ENCODE measurements at places on chromosomes 3 and 15.

DNA sequence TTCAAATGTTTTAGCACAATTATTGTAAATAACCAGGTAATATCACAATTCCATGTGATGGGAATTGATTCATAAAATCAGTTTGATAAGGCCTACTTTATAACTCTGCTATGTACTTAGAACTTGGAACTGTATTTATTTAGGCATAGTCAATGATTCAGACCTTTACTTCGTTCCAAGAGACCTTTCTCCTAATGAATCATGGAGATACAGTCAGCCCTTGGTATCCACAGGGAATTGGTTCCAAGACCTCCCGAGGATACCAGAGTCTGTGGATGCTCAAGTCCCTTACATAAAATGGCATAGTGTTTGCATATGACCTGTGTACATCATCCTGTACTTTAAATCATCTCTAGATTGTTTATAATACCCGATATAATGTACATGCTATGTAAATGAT lies 60.8 kb upstream of the UMPS start:
- DNase-seq = no peak

- no peak for DNase-seq
These were observed 120.8 kb upstream of the HACD2 start for GRCh38 chr3:123705488-123706285.

- DNase-seq = peak; percentile 73
These were observed 43.7 kb upstream of the ATP2C1 start for GRCh38 chr3:130850044-130850797.

DNA sequence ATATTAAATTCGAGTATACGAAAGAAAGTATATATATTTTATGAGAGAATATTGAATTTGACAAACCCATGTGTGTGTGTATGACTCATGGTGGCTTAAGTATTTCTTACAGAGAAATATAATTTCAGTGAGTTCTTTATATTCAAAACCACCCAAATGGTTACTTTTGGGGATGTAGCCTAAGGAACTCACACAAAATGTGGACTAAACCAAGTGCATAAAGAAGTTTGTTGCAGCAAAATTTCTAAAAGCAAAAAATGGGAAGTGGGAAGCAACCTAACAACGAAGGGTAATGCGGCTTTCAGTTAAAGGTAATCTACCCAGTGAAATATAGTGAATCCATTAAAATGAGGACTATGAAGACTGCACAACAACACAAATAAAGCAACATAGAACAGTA lies 277.1 kb downstream of the EDEM1 start:
- DNase-seq = no peak

DNA sequence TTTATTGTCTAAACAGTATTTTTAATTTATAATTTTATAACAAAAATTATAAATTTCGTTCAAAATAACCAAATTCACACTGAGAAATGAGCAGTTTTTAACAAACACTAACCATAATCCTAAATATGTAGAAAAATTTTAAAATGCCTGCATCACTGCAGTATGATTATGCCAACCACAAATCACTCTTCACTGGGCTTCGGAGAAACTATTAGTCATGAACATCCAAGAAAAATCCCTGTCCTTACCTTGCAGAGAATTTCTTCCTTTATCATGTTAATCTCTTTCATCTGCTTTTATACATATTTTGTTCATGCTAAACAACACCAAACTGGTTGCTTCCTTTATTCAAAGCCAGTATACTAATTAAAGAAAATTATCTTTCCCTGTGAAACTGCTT lies 511.0 kb upstream of the ALCAM start:
- no peak for DNase-seq

DNA sequence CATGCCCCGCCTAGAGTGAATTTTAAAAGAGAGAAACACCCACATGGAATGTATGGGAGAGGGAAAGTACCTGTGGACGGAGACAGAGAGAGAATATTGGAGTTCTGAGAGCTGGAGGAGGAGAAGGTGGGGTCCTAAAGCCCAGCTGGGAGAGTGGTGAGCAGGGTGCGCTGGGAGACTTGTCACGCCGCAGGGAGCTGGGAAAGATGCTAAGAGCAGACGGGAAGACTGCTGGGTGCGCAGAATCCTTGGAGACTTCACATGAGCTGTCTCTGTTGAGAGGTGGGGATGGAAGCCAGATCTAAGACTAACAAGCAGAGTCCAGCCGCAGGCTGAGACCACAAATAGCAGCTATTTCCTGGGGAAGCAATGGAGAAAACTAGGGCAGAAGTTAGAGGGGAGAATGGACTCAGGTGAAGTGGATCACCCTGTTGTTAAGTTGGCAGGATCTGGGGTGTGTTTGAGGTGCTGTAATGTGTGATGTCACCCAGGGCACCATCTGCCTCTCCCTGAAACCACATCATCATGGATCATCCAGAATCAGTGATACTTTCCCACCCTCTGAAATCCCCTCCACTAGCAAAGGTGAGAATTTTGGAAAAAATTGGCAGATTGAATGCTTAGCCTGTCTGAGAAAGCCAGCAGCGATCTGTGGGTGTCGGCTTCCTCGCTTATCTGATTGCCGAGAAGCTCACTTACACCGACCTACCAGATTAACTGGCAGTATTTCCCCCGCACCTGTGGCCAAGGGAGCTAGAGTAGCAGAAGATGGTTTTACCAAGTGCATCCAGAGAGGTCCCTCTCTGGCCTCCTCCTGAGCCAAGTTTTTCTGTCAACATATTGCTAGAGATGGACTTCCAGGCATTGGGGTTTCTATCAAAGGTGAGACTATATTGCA lies 174.8 kb upstream of the BHLHE40 start:
- DNase-seq = no peak

GRCh38 chr3:37024820-37025405 lies 31.6 kb downstream of the MLH1 start:
- DNase-seq = no peak

- DNase-seq = peak; percentile 77
These were observed at the start of gene DNAJA4 for GRCh38 chr15:78264304-78265136. Gene DNAJA4 (plus strand): TSS chr15:78264562. CDS start chr15:78264764, 202 bp downstream.

DNA sequence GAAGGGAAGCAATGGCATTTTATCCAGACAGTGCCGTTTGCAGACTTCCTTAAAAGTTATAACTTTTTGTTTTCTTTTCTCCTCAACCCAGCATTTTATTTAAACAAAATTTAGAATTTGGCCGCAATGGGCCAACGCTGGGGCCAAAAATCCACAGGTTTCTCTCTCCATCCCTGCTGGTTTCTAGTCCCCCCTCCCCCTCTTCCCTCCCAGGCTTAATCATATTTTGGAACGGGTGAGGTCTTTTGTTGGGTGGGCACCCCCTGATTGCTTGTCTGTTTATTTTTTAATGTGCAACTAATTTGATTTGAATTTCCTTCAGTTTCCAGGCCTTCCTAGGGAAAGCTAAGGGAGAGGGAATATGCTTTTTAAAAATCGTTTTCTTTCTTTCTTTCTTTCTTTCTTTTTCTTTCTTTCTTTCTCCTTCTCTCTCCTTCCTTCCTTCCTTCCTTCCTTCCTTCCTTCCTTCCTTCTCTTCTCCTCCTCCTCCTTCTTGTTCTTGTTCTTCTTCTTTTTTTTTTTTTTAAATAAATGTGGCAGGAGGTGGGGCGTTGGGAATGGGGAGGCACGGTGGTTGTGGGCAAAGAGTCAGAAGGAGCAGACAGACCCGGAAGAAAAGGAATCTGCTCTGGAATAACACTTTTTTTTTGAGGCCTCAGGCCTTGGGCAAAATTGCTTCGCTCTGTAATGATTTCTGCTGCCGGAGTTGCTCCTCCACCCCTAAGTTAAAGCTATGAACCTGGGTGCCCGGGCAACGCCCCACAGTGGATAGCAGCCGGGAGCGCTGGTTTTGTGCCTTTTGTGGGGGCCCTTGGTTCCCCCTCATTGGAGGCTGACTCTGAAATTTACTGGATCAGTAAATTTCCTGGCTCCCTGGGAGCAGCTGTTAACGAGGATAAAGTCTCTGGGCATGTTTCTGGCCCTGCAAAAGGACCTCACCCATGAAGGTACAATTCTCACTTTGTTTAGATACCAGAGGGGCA lies 1.9 kb downstream of the FNDC3B start:
- peak; percentile 35 for DNase-seq

GRCh38 chr15:96670389-96670788 lies 339.9 kb downstream of the NR2F2 start:
- no peak for DNase-seq

DNA sequence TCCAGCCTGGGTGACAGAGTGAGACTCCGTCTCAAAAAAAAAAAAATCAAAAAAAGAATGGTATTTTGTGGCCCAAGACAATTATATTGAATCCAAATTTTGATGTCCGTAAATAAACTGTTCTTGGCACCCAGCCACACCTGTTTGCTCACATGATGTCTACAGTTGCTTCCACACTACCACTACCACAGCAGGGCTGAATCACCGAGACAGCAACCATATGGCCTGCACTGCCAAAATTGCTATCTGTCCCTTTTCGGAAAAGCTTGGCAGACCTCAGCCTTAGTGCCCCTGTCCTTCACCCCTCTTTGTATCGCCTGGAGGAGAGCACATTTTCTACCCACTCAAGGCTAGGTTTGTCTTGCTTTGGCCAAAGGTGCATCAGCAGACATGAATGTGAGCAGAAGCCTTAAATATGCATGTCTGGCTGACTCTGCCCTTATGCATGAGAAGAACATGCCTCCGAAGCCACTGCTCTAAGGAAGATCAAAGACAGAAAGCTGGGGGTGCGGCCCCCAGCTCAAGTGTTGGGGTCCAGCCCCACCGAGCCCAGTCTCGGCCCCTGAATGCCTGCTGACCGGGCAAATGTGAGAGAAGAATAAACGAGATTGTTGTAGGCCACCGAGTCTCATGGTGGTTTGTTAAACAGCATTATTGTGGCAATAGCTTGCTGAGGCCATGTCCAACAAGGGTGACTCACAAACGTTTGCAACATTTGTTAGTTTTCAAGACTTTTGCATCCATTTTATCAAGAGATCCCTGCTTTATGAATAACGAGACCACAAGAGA lies 108.1 kb downstream of the TPRA1 start:
- no peak for DNase-seq

DNA sequence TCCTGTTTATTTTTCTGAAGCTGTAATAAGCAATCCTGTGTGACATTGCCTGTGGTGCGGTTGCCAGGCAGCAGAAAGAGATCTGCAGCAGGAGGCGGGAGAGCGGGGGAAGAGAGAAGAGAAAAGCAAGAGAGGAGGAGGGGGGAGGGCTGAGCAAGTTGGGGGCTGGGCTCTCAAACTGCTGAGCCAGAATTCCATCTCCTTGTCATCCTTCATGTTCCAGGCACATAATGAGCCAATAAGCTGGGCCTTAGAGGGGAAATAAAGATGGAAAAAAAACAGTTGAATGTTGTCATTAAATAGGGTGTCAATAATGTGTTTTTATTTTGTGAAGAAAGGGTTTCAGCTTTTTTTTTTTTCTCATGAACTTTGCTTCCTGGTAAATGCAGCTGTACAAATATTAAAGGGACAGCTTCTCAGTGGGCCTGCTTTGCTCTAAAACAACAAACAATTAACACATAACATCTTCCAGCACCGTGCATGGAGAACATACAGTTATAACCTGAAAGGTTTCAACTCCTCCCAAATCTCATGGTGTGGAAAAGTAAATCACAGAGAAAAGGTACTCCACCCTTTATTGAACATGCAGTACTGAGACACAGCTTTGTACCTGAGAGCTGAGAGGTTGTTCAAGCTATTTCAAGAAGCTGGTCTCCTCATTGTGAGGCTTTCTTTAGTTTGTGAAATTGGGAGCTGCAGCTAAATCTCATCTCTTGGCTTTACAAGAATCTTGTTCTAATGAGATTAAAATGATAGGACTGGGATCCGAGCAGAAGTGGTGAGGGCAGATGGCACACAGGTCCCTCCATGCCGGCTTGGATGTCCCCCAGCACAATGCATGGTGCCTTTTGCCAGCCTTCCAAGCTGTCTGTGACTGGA lies 451.1 kb upstream of the KCNMB2 start:
- peak; percentile 99 for DNase-seq
